ENCODE measurements at places on chromosomes 7 and 10.

GRCh38 chr7:105387508-105388355, 989 bp downstream of the SRPK2 start:
- DNase-seq: no peak

DNA sequence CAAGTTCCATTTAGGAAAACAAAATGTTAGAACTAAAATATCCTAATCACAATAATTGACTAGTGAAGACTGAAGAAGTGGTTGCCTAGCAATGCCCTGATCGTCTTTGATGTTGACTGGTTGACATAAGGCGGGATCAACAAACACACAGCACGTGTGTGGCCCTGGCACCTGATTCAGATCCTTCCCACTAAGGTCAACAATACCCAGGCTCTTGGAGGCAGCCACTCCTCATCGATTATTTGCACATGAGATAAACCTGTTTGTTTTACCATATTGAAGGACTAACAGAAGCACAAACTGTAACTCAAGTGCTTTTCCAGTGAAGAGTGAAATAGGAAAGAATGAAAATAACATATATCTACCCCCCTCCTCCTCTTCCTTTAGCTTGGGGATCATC, 15.6 kb downstream of the FANK1 start:
- no peak for DNase-seq

DNA sequence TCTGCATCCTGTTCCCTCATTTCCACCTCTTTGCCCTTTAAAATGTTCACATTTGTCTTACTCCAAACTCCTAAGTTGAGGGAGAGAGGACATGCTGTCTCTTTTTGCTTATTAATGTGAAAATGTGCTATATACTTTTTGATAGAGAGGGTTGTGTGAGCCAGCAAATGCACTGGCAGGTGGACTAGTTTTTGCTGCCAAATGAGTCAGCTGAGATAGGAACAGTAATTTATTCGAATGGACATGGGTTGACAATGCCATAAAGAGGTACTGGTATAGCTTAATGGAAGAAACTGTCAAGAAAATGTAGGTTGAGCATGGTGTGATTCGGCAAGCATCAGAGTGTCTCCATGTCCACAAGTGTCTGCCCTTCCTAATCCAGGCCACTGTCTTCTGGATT, 9.2 kb upstream of the TRUB1 start:
- no peak for DNase-seq

- DNase-seq: no peak
Observed at GRCh38 chr10:73865459-73866442, 8.6 kb downstream of the CAMK2G start.

DNA sequence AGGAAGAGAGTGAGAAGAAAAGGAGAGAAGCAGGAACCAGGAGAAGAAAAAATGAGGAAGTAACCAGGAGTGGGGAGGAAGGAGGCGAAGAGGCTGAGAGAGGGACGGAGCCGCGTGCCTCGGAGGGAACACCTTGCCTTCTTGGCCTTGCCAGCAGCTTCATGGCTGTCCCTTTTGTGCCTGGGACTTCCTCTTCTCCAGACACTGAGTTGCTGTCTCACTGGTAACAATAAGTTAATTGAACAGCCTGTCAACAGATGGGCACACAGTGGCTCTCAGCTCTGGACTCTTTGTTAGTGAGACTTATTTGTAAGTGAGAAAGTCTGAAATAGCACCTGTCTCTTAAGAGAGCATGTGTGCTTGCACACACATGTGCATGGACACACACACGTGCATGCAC, 83.2 kb downstream of the GATA3 start:
- DNase-seq: no peak

DNA sequence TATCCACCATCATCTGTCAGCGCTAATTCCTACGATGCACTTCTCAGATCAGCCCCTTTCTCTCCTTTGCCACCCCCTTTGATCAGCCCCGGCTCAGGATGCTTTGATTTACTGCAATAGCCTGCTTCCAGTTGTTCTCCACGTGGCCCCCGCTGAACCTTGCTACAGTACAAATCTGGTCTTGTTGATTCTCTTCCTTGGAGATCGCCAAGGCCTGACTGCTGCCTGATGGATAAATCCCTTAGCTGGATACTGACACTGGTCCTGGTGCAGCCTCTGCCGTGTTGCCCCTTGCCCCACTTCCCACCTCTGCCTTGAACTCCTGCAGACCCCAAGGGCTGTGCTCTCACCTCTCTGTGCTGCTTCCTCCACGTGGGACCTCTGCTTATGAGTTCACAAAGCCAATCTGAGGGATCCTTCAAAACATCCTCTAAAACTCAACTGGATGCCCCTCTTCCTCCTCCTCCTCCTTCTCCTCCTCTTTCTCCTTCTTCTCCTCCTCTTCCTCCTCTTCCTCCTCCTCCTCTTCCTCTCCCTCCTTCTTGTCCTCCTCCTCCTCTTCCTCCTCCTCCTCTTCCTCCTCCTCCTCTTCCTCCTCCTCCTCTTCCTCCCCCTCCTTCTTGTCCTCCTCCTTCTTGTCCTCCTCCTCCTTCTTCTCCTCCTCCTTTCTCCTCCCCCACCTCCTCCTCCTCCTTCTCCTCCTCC, 15.3 kb downstream of the PLXNA4 start:
- DNase-seq: no peak

DNA sequence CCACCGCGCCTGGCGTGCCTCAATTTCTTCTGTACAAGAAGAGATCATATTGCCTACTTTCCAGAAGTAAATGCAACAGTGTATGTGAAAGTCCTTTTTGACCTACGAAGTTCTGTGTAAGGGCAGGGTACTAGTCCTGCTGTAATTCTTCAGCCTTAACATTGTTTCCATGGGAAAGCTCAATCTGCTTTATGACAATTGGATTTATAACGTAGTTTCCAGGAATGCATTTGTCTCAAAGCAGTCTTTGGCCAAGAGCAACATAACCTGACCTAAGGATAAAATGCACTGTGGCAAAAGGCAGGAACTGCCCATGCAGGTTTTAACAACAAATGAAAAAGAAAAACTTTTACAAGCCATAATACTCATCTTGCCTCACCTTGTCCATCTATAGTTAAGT, 108.1 kb upstream of the PODXL start:
- no peak for DNase-seq

Data from activated naive CD4-positive, alpha-beta T cell (primary cell).